A172 (cell line): ENCODE measurements at places on chromosomes 1 and 21. TPM values are rescaled to one million over a fixed set of nuclear protein-coding genes. Genes with fewer than 3 reads are reported as not detected.

GRCh38 chr1:9890224-9890731, 19.8 kb downstream of the CTNNBIP1 start:
- DNase-seq: peak; percentile 80

GBP7 gene
- not detected in 2 replicates for total RNA-seq

- peak; percentile 69 for DNase-seq
Measured at GRCh38 chr1:233885196-233885920, 19.1 kb upstream of the SLC35F3 start.

DNA sequence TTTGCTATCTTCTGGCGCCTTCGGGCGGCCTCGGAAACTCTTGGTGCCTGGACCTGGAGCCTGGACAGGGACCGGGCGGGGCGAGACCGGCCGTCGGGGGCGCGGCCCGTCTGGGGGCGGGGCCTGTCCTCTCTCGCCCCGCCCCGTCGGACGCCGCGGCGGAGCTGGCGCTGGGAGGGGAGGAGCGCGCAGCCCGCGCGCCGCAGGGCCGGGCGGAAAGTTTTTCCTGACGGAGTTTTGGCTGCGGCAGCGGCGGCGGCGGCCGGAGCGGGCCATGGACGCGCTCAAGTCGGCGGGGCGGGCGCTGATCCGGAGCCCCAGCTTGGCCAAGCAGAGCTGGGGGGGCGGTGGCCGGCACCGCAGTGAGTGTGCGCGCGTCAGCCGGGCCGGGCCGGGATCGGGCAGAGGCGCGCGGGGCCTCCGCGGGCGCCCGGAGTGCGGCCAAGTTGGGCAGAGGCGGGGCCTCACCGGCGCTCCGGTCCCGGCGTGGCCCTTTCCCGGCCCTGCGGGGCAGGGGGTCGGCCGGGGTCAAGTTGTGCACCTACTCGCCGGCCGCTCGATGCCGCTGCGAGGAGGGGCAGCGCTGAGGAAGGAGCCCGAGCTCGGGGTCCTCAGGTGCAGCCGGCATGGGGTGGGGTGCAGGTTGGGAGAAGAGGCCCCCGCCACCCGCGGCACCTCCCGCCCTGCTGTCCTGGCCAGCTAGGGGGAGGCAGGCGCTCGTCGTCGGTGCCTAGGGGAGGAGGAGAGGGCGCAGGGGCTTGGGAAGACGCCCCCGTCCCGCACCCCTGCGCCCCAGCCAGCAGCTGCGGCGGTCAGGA, at the start of gene LDLRAP1:
Gene LDLRAP1, plus strand, starts transcription at position 182 of the 818 bp plus-strand sequence. Its CDS starts 93 bp downstream, at position 275.
- DNase-seq: peak; percentile 26

DNA sequence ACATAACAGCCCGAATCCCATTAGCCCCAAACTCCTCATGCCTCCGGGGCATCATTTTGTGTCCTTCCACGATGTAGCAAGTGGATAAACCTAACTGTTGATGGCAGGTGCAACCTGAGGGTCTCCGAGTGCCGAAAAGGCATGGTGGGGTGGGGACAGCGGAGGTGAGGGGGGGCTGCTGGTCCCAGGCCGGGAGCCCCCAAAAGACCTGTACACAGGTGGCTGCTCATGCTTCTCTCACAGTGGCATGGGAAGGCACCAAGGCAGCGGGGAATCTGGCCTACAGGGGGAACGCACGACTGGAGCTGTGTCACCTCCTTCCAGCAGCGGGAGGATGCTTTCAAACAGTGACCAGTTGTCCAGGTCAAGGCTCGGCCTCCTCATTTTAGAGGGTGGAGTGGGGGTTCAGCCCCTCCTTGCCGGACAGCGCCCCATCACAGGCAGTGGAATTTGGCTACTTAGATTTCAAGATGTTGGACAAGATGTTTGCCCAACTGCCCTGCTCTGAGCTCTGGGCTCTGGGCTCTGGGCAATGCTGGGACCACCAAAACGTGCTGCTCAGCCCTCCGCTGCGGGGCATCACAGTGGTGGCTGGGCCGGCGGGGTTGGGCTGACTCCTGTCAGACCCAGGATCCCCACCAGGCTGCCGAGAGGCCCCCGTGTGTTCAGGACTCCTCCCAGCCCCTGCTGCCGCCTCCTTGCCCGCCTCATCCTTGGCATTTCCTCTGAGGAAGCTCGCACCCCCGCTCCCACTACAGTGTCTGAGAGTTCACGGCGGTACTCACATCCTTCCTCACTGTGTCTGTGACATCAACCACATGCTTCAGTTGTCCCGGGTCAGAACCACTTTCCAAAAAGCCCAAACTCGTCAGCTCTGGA, 7.6 kb downstream of the DNMT3L start:
- DNase-seq: peak; percentile 39
